Effector memory CD8-positive, alpha-beta T cell (primary cell): ENCODE measurements at places on chromosomes 11 and 22.
A peak's percentile ranks its signal among the peaks of the same experiment; 100 is the strongest.

GRCh38 chr22:49936018-49936972 is 17.9 kb downstream of the CRELD2 start:
- H3K4me3 ChIP-seq, result peak overlapping the region; percentile 74
- peak; percentile 86 for DNase-seq
- H3K27me3 ChIP-seq, result no peaks in the 10 kb centered on the region

DNA sequence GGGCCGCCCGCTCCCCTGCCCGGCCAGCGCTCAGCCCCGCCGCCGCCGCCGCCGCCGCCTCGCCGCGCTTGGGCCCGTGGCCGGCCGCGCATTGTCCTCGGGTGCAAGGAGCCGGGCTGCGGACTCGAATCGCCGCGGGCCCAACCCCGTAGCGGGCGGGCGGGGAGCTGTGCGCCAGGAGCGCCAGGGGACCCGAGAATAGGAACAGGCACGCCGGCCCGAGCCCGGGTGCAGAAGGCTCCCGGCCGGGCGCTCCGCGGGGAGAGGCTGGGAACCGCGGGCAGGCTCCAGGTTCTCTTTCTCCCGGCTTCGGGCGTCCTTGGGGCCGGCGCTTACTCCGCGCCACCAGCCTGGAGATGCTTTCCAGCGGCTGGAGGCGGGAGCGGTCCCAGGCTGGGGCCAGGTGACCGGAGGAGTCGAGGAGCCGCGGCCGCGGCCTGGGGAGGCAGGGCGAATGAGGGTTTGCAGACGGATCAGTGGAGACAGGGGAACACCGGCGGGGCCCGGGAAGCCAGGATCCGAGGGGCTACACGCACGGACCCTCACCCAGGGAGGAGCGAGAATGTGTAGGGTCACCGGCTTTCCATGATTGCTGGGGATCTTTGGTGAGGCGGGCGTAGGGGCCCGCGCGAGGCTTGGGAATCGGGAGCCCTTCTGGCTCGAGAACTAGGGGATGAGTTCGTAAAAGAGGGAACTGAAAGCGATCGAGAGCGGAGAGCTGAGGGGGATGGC is 726 bp downstream of the PKNOX2 start:
- H3K36me3 ChIP-seq, result peaks cover 3% of the 10 kb centered on the region
- peaks cover 100% of the 10 kb centered on the region for H3K27me3 ChIP-seq
- peaks cover 12% of the 10 kb centered on the region for H3K4me1 ChIP-seq
- H3K4me3 ChIP-seq, result peak overlapping the region; percentile 93
- no peak for DNase-seq

GRCh38 chr11:109783840-109784239 is 309.4 kb upstream of the ZC3H12C start:
- DNase-seq, result no peak
- H3K4me3 ChIP-seq, result no peak overlapping the region
- no peaks in the 10 kb centered on the region for H3K4me1 ChIP-seq
- H3K36me3 ChIP-seq, result no peaks in the 10 kb centered on the region
- no peaks in the 10 kb centered on the region for H3K27me3 ChIP-seq

GRCh38 chr11:32034149-32034548 is 56.7 kb upstream of the RCN1 start:
- no peaks in the 10 kb centered on the region for H3K36me3 ChIP-seq
- H3K4me3 ChIP-seq, result no peak overlapping the region
- DNase-seq, result no peak
- no peak overlapping the region for H3K27ac ChIP-seq
- H3K4me1 ChIP-seq, result peaks cover 5% of the 10 kb centered on the region

DNA sequence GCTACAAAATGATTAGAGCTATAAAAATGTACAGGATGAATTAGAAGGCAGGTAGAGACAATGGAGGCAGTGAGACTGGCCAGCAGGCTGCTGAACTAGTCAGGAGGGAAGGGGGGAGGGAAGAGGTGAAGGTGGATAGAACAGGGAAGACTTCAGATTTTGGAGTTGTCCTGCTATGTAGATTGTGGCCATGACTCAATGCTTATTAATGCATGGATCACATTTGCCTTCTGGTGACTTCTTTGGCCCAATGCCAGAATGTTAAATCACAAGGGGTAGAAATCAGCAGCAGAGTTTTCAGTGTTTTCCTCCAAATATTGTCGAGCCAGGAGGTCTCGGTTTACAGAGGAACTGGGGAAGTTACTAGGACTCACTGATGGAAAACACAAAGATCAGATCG is 346.6 kb downstream of the AASDHPPT start:
- DNase-seq, result no peak
- H3K27ac ChIP-seq, result no peak overlapping the region
- H3K4me1 ChIP-seq, result no peaks in the 10 kb centered on the region
- H3K36me3 ChIP-seq, result no peaks in the 10 kb centered on the region
- H3K4me3 ChIP-seq, result no peak overlapping the region

DNA sequence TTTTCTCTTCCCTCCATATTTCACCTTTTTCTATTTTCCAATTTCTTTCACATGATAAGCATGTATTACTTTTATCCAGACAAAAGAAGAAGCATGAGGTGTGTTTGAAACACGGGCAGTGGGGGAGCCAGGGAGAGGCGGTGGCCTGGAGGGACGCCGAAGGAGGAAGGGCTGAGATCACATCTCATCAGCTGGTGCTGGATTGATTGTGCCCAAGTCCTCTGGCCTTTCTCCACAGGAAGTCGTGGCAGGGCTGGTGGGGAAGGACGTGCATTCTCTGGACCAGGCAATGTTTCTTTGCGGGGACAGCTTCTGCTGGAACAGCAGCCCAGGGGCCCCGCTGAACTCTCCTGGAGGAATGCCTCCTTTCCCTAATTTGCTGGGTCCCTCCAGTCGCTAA is 82.9 kb downstream of the MIAT start:
- no peaks in the 10 kb centered on the region for H3K27me3 ChIP-seq
- peaks cover 3% of the 10 kb centered on the region for H3K36me3 ChIP-seq
- H3K4me3 ChIP-seq, result no peak overlapping the region
- no peak overlapping the region for H3K27ac ChIP-seq
- no peak for DNase-seq

GRCh38 chr11:102318469-102318868 is 1.2 kb downstream of the BIRC3 start:
- peak overlapping the region; percentile 91 for H3K4me3 ChIP-seq
- peaks cover 68% of the 10 kb centered on the region for H3K36me3 ChIP-seq
- H3K27ac ChIP-seq, result peak overlapping the region; percentile 99
- H3K27me3 ChIP-seq, result no peaks in the 10 kb centered on the region
- DNase-seq, result peak; percentile 52

- no peak for DNase-seq
- H3K27me3 ChIP-seq, result peaks cover 67% of the 10 kb centered on the region
- no peak overlapping the region for H3K4me3 ChIP-seq
- H3K27ac ChIP-seq, result no peak overlapping the region
- no peaks in the 10 kb centered on the region for H3K36me3 ChIP-seq
Observed at GRCh38 chr22:50112151-50113118, 22.6 kb downstream of the MOV10L1 start.

- no peak overlapping the region for H3K4me3 ChIP-seq
- H3K27ac ChIP-seq, result peak overlapping the region; percentile 57
- no peak for DNase-seq
Observed at GRCh38 chr22:45328822-45329529, 19.2 kb downstream of the FAM118A start.

DNA sequence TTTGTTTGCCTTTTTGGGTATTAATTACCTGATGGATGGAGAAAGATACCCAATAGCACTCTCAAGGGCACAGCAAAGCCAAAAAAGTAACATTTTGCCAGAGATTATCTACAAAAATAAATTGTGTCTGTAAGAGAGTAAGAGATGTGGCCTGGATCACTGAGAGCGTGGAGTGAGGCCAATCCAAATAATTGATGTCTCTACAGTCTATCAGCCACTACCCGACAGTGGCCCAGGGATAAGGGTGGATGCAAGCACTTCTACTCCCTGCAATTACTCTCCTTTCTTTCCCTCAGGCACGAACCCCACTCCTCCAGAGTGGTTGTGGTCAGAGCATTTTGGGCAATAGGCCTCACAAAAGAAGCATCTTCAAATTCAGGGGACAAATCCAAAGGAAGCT is 92.3 kb upstream of the ZC3H12C start:
- H3K27ac ChIP-seq, result no peak overlapping the region
- H3K36me3 ChIP-seq, result no peaks in the 10 kb centered on the region
- H3K27me3 ChIP-seq, result peaks cover 17% of the 10 kb centered on the region
- no peaks in the 10 kb centered on the region for H3K4me1 ChIP-seq

GRCh38 chr11:30009060-30009459 is 7.8 kb downstream of the KCNA4 start:
- H3K27ac ChIP-seq, result no peak overlapping the region
- no peaks in the 10 kb centered on the region for H3K4me1 ChIP-seq
- H3K4me3 ChIP-seq, result no peak overlapping the region

DNA sequence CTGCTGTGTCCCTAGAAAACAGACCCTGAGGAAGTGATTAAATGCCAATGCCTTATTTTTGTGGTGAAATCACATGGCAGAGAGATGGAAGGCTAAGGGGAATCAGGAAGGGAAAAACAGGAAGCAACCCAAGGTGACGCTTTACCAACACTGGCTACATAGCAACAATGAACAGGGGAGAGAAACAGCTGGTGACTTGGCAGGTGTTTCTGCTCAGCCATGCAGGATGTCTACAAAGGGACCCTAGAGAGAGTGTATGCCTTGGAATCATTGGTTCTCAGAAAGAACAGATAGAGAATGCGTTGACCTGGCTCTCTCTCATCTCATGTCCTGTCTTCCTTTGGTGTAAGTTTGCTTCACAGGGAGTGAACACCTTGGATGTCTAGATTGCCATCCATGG is 911.9 kb downstream of the OPCML start:
- H3K4me3 ChIP-seq, result no peak overlapping the region
- no peaks in the 10 kb centered on the region for H3K27me3 ChIP-seq
- no peak for DNase-seq
- H3K27ac ChIP-seq, result no peak overlapping the region
- no peaks in the 10 kb centered on the region for H3K4me1 ChIP-seq

DNA sequence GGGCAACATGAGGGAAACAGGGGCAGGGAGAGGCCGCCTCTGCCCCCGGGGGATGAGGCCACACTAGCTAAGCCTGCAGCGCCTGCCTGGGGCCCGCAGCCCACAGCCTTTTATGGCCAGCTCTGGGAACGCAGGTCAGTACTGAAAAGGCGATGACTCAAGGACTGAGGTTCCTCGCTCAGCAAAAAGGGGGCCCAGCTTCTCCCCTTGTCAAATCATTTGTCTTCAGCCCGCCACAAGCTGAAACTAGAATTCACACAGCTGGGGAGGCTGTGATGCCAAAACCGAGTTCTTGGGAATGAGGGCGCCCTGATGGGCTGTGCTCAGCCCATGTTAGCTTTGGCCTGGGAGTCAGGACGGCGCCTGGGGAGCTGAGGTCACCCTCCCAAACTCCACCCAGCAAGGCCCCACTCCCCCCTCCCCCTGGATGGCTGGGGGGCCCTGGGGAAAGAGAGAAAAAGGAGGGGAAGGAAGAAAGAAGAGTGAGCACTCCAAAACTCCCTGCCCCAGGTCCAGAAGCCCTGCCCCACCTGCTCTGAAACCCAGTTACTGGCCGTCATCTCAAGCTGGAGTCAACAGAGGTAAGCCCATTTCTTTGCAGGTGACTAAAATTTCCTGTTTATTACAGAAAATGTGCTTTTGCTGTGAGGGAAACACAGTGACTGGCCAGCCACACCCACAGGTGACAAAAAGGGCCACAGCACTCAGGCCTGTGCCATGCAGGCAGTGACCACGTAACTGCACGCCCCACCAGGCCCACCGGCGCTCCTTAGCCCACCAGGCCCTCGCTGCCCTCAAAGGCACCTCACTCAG is 13.7 kb downstream of the EHD1 start:
- H3K27ac ChIP-seq, result peak overlapping the region; percentile 95
- peaks cover 78% of the 10 kb centered on the region for H3K4me1 ChIP-seq
- peaks cover 97% of the 10 kb centered on the region for H3K36me3 ChIP-seq
- H3K27me3 ChIP-seq, result no peaks in the 10 kb centered on the region

GRCh38 chr11:68213555-68214172 is 568 bp upstream of the KMT5B start:
- H3K36me3 ChIP-seq, result peaks cover 42% of the 10 kb centered on the region
- peak overlapping the region; percentile 98 for H3K4me3 ChIP-seq
- peaks cover 36% of the 10 kb centered on the region for H3K4me1 ChIP-seq
- peak overlapping the region; percentile 25 for H3K27ac ChIP-seq

DNA sequence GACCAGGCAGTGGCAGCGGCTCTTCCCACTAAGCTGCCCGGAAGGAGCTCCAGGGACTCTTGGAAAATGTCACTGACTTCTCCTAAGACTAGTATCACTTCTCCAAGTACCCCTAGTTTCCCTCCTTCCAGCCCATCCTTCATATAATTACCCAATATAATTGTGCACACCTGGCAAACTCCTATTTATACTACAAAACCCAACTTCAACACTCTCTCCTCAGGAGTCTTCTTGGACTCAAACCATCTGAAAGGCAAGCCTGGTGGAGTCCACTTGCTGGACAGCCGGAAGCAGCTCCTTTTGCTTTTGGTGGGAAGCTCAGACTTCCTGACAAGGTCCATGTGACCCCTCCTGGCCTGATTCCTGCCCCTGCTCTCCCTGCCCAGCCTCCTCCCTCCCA is 955.9 kb downstream of the TBC1D22A start:
- DNase-seq, result no peak
- no peaks in the 10 kb centered on the region for H3K4me1 ChIP-seq
- peaks cover 45% of the 10 kb centered on the region for H3K27me3 ChIP-seq
- H3K27ac ChIP-seq, result no peak overlapping the region
- no peak overlapping the region for H3K4me3 ChIP-seq
- H3K36me3 ChIP-seq, result no peaks in the 10 kb centered on the region
